ENCODE measurements at places on chromosomes 13 and 19.

GRCh38 chr19:48874303-48875135 is 2.3 kb downstream of the PPP1R15A start:
- peak; percentile 68 for DNase-seq

DNA sequence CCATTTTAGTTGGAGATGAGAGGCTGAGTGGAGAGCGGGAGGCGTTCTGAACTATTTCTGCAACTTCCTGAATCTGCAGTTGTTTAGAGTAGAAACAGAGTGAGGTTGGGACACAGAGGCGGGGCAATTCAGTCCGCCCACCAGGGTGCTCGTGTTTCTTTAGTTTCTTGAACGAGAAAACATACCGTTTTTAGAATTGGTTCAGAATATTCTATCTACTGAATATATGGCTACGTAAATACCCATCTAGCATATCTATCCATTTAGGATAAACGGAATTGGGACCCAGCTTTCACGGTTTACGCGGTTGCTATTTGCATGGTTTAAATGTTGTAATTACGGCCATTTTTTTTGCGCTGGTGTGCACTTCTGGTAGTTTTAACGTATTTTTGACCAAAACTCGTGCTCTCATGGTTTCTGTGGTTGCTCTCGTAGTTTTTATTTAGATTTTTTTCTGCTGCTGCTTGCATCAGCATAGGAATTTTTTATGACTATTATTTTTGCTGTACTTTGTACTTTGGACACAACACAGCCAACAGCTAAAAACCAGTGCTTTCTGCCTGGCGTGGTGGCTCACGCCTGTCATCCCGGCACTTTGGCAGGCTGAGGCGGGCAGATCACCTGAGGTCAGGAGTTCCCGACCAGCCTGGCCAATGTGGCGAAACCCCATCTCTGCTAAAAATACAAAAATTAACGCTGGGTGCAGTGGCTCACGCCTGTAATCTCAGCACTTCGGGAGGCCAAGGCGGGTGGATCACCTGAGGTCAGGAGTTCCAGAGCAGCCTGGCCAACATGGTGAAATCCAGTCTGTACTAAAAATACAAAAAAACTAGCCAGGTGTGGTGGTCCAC is 32.7 kb downstream of the TIMM13 start:
- no peak for DNase-seq

DNA sequence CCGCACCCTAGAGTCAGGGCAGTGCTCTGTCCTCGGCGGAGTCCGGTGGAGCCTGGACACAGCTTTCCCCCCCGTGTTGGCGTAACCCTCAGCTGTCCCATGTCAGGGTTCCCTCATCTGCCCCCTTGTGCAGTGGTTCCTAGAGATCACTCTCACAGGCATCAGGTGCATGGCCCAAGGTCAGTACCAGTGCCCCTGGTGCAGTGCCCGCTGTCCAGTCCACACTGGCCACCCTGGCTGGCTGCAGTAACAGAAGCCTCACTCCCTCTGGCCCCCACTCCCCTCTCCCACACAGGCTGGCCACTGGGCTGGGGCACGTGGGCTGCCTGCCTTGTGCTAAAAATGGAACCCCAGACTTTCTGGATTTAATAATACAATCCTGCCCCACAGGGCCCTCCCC is 49.6 kb upstream of the C1QTNF9B start:
- no peak for DNase-seq

- no peak for DNase-seq
Observed at GRCh38 chr13:99995589-99996380, 14.2 kb downstream of the ZIC2 start.

- no peak for DNase-seq
Observed at GRCh38 chr13:46310066-46310465, 77.0 kb downstream of the RUBCNL start.

DNA sequence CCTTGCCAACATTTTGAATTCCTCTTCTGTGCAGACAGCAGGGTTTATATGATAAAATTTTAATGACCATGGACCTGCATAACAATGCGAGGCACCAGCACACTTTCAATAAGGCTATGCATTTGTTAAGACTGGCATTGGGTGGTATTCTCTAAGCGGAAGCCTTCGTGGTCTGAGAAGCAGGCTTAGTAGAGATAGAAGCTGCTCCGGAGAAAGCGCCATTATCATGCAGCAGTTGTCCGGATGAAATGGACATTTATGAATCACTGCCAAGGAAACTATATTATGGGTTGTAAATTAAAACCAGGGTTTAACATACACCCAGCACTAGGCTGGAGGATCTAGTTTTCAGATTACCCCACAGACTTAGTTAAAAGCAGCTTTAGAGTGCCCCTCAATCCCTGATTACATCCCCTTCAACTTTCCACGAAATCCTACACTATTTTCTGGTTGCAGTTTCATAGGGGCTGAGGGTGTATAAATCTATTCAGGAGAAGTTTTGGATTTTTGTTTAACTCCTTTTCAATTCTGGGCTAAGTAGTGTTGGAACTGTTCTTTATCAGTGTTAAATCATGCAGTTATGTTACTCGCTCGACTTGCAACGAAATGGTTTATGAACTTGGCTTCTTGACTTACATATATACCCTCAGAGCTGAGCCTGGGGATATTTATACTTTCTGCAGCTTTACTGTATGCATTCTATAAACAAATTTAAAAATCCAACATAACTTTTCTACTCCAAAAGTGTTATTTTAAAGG is 193.3 kb downstream of the PCDH9 start:
- DNase-seq, result no peak

GRCh38 chr13:44879452-44880058 is 109.7 kb downstream of the NUFIP1 start:
- DNase-seq, result peak; percentile 25

DNA sequence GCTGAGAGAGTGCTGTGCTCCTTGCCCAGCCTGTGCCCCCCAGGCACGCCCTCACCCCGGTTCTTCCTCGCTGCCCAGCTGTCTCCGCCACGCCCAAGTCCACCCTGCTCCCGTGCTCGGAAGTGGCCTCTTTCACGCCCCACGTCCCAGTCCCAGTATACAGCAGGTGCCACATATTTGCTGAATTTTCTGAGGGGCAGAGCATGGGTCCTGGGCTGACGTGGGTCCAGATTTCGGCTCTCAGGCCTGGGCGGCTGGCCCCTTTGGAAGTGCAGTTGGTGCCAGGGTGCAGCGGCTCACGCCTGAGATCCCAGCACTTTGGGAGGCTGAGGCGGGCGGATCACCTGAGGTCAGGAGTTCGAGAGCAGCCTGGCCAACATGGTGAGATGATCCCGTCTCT is 3.4 kb downstream of the HCN2 start:
- DNase-seq, result no peak

DNA sequence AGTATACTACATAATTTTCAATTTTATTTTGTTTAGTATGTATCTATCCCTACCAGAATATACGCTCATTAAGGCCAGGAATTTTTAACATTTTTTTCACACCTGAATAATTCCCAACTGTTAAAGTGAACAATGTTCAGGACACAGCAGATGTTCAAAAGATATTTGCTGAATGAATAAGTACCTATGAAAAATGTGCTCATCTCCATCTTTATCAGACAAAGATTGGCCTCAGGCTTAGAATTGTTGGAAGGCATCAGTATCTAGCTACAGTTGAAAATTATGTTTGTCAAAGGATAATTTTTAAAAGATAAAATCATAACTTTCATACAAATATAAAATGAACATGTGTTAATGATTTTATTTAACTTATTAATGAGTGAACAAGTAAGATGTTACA is 30.9 kb upstream of the SERP2 start:
- DNase-seq, result no peak

DNA sequence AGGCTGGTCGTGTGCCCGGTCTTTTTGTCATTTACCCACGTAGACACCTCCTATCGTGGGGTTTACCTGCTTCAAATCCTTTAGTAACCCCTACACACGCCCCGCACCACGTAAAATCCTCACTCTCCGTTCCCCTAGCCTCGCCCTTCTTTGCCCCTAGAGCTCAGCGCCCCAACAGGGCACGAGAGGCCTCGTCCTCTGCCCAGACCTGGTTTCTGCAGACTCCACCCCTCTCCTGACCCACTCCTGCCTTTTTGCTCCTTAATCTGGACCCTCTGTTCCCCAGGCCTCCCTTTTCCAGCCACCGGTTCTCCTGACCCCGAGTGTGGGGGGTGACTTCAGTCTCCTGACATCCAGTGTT is 412 bp downstream of the ZNF528 start:
- no peak for DNase-seq

GRCh38 chr19:45825917-45826893 is 11.1 kb upstream of the RSPH6A start:
- DNase-seq, result no peak

GRCh38 chr19:1243768-1244692 is 2.5 kb downstream of the ATP5F1D start:
- peak; percentile 74 for DNase-seq

- no peak for DNase-seq
Observed at GRCh38 chr13:45016792-45017425, 27.6 kb downstream of the GPALPP1 start.

GRCh38 chr19:8209462-8210378 is 550 bp downstream of the CERS4 start:
- peak; percentile 29 for DNase-seq

DNA sequence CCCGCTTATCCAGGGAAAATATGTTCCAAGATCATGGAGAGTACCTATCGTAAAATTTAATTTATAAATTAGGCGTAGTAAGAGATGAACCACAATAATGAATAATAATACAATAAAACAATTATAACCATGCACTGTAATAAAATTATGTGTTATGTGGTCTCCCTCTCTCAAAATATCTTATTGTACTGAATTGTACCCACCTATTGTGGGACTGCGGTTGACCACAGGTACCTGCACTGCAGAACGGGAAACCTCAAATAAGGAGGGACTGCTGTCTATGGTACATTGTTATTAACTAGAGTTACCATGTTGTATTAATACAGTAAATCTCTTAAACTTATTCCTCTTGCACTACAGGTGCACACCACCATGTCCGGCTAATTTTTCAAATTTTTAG is 5.3 kb upstream of the KLK12 start:
- DNase-seq, result no peak

DNA sequence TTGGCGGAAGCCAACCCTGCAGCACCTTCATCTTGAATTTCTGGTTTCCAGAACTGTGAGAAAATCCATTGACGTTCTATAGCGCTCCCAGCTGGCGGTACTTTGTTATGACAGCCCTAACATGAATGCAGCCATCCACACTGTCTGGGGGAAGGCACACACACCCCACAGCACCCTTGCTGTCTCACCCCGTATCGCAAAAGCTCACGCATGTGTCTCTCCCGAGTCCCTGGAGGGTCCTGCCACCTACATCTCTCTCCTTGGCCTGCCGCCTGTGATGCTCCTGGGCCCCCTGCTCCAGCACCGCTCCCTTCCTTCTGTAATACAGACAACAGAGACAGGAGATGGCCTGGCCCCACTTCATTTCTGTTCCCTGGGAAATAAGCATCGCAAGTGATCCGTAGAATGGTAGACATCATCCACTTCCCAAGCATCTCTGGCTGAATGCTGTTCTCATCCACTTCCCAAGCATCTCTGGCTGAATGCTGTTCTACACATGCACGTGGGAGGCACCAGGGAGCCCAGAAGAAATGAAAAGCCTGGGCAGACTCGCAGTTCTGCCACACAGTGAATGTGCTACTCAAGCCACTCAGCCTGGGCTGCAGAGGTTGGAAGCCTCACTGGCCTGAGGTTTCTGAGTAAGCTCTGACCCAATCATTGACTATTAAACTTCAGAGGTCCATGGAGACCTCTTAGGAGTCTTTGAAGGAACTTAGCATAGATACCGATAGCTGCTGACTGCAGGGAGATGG is 29.6 kb downstream of the EPN1 start:
- no peak for DNase-seq

DNA sequence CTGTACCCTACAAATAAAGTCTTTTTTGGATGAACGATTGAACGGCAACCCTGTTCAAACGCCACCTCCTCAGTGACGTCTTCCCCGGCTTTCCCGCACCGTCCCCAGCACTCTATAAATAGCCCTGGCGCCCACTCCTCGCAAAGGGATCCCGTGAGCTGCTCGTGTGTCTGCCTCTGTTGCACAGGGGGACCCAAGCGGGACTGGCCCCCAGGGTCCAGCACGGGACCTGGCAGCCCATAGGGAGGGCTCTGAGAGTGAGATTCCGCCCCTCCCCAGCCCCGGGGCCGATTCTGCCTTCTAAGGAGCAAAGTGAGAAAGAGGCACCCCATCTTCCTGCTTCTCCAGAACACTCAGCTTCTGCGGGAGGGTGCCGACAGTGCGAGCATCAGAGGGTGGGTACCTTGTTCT is 8.1 kb upstream of the FKRP start:
- DNase-seq, result no peak

DNA sequence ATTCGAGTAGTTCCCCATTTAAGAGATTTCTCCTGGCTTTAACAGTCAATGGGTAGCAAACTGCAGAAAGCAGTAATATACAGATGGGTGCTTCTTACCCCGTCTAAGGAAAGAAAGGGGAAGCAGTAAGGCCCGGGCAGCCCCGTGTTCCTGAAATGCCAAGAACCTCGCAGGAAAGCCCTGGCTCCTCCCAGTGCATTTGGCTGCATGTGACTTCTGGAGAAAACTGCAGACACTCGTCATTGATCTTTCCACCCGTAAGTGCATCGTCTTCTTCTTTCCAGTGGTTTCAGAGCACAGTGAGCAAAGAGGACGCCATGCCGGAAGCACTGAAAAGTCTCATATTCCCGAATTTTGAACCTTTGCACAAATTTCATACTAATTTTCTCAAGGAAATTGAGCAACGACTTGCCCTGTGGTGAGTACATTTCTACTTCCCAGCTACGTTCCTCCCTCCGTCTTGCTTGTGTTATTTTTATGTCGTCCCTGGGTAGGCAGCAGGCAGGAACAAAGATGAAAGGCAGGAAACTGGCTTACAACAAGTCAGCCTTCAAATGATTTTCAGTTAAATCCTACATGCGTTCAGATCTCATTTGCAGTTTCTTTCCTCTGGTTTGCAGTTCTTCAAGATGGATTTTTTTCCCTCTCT is 165.2 kb downstream of the STK24 start:
- no peak for DNase-seq

DNA sequence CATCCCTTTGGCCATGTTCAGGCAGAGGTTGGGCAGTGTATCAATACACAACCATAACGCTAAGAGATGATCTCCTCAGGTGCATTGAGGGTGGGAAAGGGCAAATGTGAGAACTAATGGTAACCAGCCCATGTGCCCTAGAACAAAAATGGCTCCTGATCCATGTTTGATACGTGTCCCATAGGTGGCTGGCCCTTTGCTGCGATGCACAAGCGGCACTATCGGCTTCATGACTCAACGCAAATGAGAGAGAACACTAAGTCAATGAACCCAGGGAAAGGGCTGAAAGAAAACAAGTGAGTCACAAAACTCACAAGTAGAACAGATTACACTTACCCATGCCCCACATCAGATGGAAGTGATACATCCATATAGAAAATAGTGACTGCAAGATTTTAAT is 201.7 kb downstream of the ABCC4 start:
- DNase-seq, result no peak

DNA sequence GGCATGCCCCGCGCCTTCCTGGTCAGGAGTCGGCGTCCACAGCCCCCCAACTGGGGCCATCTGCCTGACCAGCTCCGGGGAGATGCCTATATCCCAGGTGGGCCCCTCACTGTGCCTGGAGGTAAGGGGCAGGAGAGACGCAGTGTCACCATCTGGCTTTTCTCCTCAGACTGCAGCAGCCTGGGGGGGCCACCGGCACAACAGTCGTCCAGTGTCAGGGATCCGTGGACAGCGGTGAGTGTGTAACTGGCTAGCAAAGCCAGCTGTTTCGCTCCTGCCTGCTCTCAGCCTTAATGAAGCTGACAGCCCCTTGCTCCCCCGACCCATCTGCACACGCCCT is 227 bp downstream of the OVOL3 start:
- no peak for DNase-seq

Data from NCI-H226 (cell line).